GM04504 (cell line): ENCODE measurements at places on chromosomes 5 and 9.

GRCh38 chr5:90854169-90854568, 295.6 kb downstream of the ADGRV1 start:
- no peak for DNase-seq

- no peak for DNase-seq
Observed at GRCh38 chr5:164370841-164371240, 865.4 kb downstream of the MAT2B start.

DNA sequence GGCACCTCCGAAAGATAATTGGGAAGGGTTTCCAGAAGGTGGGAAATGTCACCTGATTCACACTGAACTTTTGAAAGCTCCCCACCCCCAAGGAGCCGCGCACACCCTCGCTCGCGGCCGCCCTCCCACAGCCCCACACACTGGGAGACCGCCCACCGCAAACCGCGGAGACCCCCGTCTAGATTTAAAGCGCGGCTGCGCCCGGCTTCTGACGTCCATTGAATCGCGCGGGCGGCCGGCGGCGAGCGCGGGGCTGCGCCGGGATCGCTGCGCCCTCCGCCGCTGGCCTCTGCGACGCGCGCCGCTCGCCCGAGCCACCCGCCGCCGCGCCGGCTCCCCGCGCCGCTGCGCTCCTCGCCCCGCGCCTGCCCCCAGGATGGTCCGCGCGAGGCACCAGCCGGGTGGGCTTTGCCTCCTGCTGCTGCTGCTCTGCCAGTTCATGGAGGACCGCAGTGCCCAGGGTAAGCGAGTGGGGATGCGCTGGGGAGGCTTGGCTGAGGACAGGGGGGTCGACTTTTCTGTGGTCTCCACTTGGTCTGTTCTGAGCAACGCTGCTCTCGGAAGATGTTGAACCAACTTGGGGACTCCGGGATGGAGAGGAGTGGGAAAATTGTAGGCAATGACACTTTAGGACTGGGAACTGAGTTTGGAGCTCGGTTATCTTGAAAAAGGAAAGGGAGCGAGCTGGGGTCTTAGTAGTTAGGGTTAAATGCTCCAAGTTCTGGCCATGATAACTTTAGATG, at the start of gene FST:
FST (plus strand) TSS at position 214 of the 743 bp plus-strand sequence; CDS start at position 377, 163 bp downstream.
- DNase-seq = no peak

- DNase-seq = no peak
Observed at GRCh38 chr5:14925326-14925725, 53.7 kb upstream of the ANKH start.

DNA sequence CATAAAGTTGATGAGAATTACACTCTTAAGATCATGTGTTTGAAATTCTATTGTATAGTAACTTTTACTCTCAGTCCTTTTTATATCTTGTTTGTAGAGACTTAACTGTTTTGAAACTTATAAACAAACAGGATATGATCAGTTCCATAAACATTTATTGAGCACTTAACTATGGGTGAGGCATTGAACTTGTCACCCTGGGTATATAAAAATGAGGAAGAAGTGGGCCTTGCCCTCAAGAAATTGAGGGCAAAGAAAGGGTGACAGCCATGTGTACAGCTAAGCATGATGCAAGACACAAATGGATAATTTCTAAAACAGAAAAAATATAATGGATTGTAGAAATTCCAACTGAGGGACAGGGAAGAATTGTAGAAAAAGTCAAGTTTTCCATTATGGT, 15.7 kb downstream of the UNC13B start:
- DNase-seq = no peak

GRCh38 chr5:1299961-1300360, 5.1 kb upstream of the TERT start:
- DNase-seq = no peak
